ENCODE measurements at places on chromosomes 16 and 17. TPM values are rescaled to one million over a fixed set of nuclear protein-coding genes. Genes with fewer than 3 reads are reported as not detected.

GRCh38 chr16:11072420-11073153 is 128.2 kb downstream of the CLEC16A start:
- no peaks in the 10 kb centered on the region for H3K27me3 ChIP-seq
- H3K4me1 ChIP-seq, result no peaks in the 10 kb centered on the region
- H3K4me3 ChIP-seq, result no peak overlapping the region
- H3K36me3 ChIP-seq, result no peaks in the 10 kb centered on the region
- H3K27ac ChIP-seq, result no peak overlapping the region

Gene DCAF7
- 70.6 TPM for total RNA-seq

DNA sequence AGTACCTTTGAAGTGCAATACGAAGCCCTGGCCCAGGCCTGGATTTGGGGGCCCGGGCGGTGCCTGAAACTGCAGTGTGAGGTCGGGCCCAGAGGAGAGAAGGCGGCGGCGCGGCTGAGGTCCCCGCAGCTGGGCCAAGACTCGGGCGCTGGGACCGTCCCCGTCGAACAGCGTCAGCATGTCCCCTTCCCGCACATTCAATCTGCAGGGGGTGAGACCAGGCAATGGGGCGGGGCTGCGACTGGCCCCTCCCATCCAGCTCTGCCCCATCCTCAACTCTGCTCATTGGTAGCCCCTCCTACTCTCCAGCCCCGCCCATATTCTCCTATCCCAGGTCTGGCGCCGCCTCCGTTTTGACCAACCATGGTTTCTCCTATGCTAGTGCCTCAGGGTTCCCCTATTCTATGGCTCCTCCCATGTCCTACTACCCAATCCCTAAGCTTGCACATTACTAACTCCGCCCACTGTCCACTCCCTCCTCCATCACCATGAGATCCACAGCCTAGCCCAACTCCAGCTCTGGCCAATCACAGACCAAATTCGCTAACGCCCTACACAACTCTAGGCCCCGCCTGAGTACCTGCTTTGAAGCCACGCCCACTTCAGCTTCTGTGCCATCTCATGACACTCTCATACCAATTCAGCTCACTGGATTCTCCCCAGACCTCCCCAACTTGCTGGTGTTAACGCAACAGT is 14.4 kb upstream of the CDIPT start:
- H3K27ac ChIP-seq, result no peak overlapping the region
- H3K4me3 ChIP-seq, result peak overlapping the region; percentile 47
- peak; percentile 97 for DNase-seq
- H3K27me3 ChIP-seq, result peaks cover 20% of the 10 kb centered on the region

Gene DNAH3
- 0.92 TPM for total RNA-seq

GRCh38 chr17:1270210-1271029 is at the start of gene BHLHA9:
BHLHA9 (plus strand) TSS chr17:1270444; CDS start chr17:1270564, 120 bp downstream.
- H3K36me3 ChIP-seq, result no peaks in the 10 kb centered on the region
- no peak within 1 kb of the TSS for H3K4me3 ChIP-seq
- H3K4me1 ChIP-seq, result no peaks in the 10 kb centered on the region

- H3K27me3 ChIP-seq, result no peaks in the 10 kb centered on the region
- no peaks in the 10 kb centered on the region for H3K4me1 ChIP-seq
- no peak overlapping the region for H3K4me3 ChIP-seq
- no peak overlapping the region for H3K27ac ChIP-seq
Measured at GRCh38 chr16:74320707-74321106, 24.1 kb downstream of the PSMD7 start.

GRCh38 chr17:31256936-31257335 is 40.1 kb downstream of the OMG start:
- no peaks in the 10 kb centered on the region for H3K4me1 ChIP-seq
- H3K27me3 ChIP-seq, result no peaks in the 10 kb centered on the region

DNA sequence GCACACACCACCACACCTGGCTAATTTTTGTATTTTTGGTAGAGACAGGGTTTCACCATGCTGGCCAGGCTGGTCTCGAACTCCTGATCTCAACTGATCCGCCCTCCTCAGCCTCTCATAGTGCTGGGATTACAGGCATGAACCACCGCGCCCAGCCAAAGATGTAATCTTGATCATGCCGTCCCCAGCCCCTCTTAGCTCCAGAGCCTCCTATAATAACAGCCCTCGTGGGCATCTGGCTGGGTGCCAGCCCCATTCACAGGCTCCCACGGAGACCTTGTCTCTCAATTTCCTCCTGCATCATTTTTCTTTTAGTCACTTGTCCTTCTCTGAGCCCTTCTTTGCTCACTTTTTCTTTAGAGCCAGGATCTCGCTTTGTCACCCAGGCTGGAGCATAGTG is 94.2 kb downstream of the KATNIP start:
- no peaks in the 10 kb centered on the region for H3K27me3 ChIP-seq
- H3K36me3 ChIP-seq, result no peaks in the 10 kb centered on the region
- no peak overlapping the region for H3K27ac ChIP-seq
- DNase-seq, result no peak

DNA sequence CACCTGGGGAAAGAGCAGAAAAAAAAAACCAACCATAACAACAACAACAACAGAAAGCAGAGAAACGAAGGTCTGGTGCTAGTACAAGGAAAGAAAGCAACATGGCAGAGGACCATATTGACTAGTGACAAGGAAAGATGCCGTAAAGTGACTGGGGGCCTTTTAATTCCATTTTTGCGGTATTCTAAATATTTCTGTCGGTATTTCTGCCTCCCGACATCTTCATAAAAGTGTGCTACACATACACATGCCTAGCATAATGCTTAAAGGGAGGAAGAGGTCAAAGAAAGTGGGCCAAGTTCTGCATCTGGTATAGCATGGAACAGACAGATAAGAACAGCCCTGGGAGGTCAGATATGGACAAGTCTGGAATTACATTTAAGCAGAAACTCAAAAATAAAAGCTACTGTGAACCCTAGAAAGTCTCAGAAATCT is 19.5 kb upstream of the RNF43 start:
- no peak overlapping the region for H3K27ac ChIP-seq
- H3K4me1 ChIP-seq, result no peaks in the 10 kb centered on the region
- H3K36me3 ChIP-seq, result no peaks in the 10 kb centered on the region

Gene NLRC5
- total RNA-seq, result not detected

GRCh38 chr16:76956841-76957240 is 234.1 kb upstream of the MON1B start:
- DNase-seq, result no peak
- H3K4me3 ChIP-seq, result no peak overlapping the region
- no peaks in the 10 kb centered on the region for H3K36me3 ChIP-seq
- no peak overlapping the region for H3K27ac ChIP-seq
- no peaks in the 10 kb centered on the region for H3K4me1 ChIP-seq

DNA sequence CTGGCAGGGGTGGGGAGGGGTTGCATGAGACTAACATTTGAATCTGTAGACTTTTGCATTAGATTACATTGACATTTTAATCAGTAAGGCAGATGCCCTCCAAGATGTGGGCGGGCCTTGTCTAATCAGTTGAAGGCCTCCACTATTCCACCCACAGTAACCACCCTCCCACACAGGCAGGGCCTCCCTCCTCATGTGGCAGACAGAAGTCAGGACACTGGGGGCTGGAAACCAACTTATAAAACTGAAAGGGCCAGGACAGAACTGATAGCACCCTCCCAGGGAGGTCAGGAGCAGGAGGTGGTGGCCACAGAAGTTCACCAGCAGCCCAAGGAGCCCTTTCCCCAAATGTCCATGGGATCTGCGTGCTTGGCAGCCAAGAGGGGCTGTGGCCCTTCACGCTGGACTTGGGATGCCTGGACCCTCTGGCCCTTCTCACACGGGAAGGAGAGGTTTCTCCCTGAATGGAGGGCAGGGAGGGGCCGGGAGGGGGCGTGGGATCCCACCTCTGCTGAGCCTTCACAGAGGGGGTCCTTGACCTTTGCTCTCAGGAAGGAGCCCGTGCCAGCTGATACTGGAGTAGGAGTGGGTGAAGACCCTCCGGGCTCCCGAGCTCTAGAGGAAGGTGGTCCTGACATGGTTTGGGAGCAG is 4.6 kb downstream of the PYCR1 start:
- peaks cover 4% of the 10 kb centered on the region for H3K4me1 ChIP-seq
- no peak overlapping the region for H3K4me3 ChIP-seq
- DNase-seq, result no peak
- peaks cover 21% of the 10 kb centered on the region for H3K27me3 ChIP-seq
- no peaks in the 10 kb centered on the region for H3K36me3 ChIP-seq

DNA sequence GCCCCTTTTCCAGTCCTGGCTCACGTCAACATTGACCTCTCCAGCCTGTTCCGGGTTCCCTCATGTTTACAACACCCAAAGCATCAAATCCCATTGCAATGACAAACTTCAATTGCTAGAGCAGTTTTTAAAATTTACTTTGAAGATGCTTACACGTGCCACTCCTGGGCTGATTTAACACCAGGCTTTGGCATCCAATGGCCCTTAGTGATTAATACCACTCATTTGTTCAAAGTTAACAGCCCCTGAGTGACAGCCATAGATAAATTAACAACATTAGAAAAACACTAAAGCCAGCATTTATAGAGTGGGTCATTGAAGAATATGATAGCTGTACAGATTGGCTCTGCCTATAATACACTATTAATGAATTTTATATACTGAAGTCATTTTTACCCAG is 135.1 kb downstream of the PMP22 start:
- no peak overlapping the region for H3K4me3 ChIP-seq
- no peak overlapping the region for H3K27ac ChIP-seq
- DNase-seq, result no peak
- H3K36me3 ChIP-seq, result no peaks in the 10 kb centered on the region

- H3K4me1 ChIP-seq, result no peaks in the 10 kb centered on the region
- H3K27ac ChIP-seq, result no peak overlapping the region
- no peaks in the 10 kb centered on the region for H3K27me3 ChIP-seq
- no peak overlapping the region for H3K4me3 ChIP-seq
- H3K36me3 ChIP-seq, result peaks cover 6% of the 10 kb centered on the region
Measured at GRCh38 chr16:65002265-65002664, 119.6 kb downstream of the CDH11 start.

- no peak overlapping the region for H3K4me3 ChIP-seq
- peak overlapping the region; percentile 20 for H3K27ac ChIP-seq
- no peak for DNase-seq
- H3K36me3 ChIP-seq, result no peaks in the 10 kb centered on the region
- H3K27me3 ChIP-seq, result no peaks in the 10 kb centered on the region
Measured at GRCh38 chr16:11557801-11558200, 28.9 kb downstream of the LITAF start.
